ENCODE measurements at places on chromosomes 16 and 17. TPM values are rescaled to one million over a fixed set of nuclear protein-coding genes. Genes with fewer than 3 reads are reported as not detected.
A peak's percentile ranks its signal among the peaks of the same experiment; 100 is the strongest.

The CACNG5 gene
- total RNA-seq = not detected

The BAIAP2 gene
- total RNA-seq = 81.2 TPM

The MVP gene
- 158 TPM for total RNA-seq

The SPNS2 gene
- total RNA-seq = 24.6 TPM

The KCNJ18 gene
- total RNA-seq = not detected

The KRTAP2-1 gene
- total RNA-seq = not detected

The IRX6 gene
- total RNA-seq = 2.1 TPM

The CHST6 gene
- 0.59 TPM for total RNA-seq

The SPATA33 gene
- total RNA-seq = 4.8 TPM

The GUCY2D gene
- total RNA-seq = not detected

The PER1 gene
- 157 TPM for total RNA-seq

GRCh38 chr16:83994087-83994486, 26.0 kb downstream of the NECAB2 start:
- H3K27me3 ChIP-seq = peaks cover 37% of the 10 kb centered on the region
- no peaks in the 10 kb centered on the region for H3K36me3 ChIP-seq
- no peak for DNase-seq
- no peaks in the 10 kb centered on the region for H3K4me1 ChIP-seq
- no peak overlapping the region for H3K4me3 ChIP-seq

DNA sequence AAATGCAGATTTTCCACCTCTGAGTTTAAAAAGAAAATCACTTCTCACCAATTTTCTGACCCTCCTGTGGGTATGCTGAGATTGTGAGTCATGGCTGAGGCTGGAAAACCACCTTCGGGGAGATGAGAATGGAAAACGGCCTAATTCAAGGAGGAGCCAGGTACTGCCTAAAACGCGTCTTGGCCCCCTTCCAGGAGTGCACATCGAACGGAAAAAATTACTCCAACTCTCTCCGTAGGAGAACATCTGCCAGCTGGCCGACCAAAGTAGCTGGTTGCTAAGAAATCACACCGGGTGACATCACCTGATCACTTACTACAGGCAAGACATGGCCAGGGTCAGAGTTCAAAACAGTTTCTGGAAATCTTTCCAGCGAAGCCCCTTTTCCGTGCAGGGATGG, 107.6 kb downstream of the ZNF423 start:
- DNase-seq = peak; percentile 45
- no peaks in the 10 kb centered on the region for H3K27me3 ChIP-seq
- H3K27ac ChIP-seq = no peak overlapping the region
- no peak overlapping the region for H3K4me3 ChIP-seq
- peaks cover 8% of the 10 kb centered on the region for H3K4me1 ChIP-seq

DNA sequence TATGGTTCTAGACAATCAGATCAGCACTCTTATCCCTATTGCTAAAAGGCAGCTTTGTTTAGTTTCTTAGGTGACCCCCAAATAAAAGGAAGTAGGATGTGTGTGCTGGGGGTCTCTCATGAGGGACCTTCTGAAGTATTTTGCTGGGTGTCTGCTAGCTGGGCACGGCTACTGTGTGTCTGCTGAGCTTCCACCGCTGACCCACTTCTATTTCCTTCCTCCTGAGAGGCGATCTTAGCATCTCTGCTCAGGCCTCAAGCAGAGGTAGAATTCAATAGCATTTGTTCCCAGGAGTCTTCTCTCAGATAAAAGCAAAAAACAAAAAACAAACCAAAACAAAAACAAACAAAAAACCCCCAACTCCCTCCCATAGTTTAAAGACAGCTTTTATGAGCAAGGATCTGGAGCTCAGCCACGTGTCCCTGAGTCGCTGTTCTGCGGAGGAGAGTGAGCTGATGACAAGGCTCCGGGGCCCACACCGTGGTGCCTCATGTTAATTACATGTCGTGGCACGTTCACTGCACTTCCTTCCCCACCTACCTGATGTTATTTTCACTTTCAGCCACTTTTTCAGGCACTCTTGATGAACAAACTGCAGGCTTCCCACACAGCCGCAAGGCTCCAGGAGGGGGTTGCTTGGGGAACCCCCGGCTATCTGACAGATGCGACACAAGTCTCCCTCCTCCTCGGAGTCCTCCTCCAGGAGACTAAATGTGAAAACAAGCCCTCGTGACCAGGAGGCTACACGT, 83.5 kb downstream of the MARCHF10 start:
- no peaks in the 10 kb centered on the region for H3K4me1 ChIP-seq
- no peaks in the 10 kb centered on the region for H3K27me3 ChIP-seq
- no peak overlapping the region for H3K27ac ChIP-seq
- H3K36me3 ChIP-seq = no peaks in the 10 kb centered on the region

GRCh38 chr16:26394409-26394808, 672.3 kb upstream of the C16orf82 start:
- no peaks in the 10 kb centered on the region for H3K4me1 ChIP-seq
- no peak for DNase-seq
- H3K27me3 ChIP-seq = no peaks in the 10 kb centered on the region
- no peak overlapping the region for H3K4me3 ChIP-seq
- no peaks in the 10 kb centered on the region for H3K36me3 ChIP-seq

DNA sequence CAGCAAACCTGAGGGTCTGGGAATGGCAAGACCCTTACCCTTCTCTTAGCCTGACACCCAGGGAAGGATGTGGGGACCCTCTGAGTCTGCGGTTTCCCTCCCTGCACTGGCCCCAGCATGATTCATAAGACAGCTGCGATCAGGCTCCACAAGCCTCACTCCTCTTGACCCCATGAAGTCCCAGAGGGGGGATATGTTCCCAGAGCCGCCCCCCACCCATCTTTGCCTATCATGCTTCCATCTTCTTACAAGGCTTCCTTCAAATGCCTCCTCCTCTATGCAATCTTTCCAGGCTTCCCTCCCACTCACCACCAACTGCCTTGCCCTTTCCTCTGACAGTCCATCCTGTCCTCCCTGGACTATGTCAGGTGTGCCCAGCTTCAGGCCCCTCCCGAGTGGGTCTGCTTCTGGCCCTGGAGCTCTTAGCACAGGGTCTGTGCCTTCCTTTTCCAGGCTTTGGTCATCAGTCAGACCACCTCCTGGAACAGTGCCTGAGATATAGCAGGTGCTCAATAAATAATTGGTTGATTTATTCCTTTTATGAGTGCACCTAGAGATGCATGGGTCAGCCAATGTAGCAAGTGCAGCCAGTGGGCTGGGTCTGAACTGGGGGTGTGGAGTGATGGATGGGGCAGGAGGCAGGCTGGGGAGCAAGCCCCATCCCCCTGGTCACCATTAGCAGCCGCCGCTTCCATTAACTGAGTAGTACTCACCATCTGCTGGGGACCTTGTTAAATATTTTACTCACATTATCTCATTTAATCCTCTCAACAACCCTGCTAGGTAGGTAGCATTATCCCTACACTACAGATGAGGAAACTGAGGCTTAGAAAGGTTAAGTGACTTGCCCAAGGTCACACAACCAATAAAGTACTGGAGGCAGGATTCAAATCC, 8.4 kb downstream of the DLX3 start:
- H3K4me3 ChIP-seq = no peak overlapping the region
- no peaks in the 10 kb centered on the region for H3K4me1 ChIP-seq
- DNase-seq = no peak
- no peak overlapping the region for H3K27ac ChIP-seq
- no peaks in the 10 kb centered on the region for H3K36me3 ChIP-seq
- H3K27me3 ChIP-seq = peaks cover 81% of the 10 kb centered on the region

DNA sequence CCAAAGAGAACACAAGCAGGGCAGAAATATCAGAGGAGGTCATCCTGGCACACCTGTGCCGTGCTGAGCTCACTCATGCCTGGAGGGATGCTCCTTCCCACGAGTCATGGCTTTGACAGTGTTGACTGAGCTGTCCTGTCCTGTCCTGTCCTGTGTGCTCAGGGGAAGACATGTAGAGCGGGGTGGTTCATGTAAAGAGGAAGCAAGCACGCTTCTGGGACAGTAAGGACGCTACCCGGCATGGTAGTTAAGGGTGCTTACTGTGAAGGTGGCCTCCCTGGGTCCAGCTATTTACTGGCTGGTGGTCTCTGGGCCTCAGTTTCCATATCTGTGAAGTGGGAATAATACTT, 398 bp downstream of the LGALS9 start:
- no peaks in the 10 kb centered on the region for H3K27me3 ChIP-seq
- H3K4me3 ChIP-seq = no peak overlapping the region
- no peaks in the 10 kb centered on the region for H3K36me3 ChIP-seq

- no peaks in the 10 kb centered on the region for H3K27me3 ChIP-seq
- peaks cover 28% of the 10 kb centered on the region for H3K36me3 ChIP-seq
- no peak overlapping the region for H3K27ac ChIP-seq
- DNase-seq = no peak
- H3K4me1 ChIP-seq = no peaks in the 10 kb centered on the region
Measured at GRCh38 chr17:7677388-7678067, 9.8 kb downstream of the TP53 start.

- no peak for DNase-seq
- peaks cover 64% of the 10 kb centered on the region for H3K4me1 ChIP-seq
- H3K27me3 ChIP-seq = no peaks in the 10 kb centered on the region
- peak overlapping the region; percentile 23 for H3K27ac ChIP-seq
- no peak overlapping the region for H3K4me3 ChIP-seq
Measured at GRCh38 chr17:17951524-17951923, 20.7 kb downstream of the TOM1L2 start.

DNA sequence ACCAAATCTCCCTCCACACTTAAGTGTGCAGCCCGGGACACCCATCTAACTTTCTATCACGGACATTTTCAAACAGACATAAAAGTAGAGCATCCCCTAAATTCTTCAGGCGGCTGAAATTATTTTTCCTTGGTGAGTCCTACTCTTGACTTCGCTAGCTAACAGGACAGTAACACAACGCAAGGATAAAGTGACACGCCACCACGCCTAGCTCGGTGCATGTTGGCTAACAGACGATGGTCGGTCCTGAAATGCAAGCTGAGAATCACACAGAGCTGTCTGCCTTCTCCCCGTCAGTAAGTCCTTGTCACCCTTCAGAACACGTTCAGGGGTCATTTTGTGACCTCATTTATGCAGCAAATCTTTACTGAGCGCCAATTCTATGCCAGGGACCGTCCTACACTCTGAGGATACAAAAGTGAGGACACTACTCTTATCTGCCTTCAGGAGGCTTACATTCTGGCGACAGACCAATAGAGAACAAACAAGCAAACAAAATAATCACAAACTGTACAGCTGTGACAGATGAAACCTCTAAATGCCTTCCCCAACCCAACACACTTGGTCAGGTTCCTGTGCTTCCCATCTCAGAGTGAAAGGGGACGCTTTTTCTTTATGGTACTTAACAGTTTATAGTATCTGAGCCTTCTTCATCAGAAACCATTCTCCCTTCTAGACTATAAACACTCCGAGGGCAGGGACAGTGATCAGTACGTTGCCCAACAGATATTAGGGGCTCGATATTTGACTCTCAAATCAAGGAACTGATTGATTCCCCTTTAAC, 1.3 kb downstream of the NTAN1 start:
- peaks cover 26% of the 10 kb centered on the region for H3K4me1 ChIP-seq
- H3K27me3 ChIP-seq = no peaks in the 10 kb centered on the region
- peaks cover 14% of the 10 kb centered on the region for H3K36me3 ChIP-seq
- H3K27ac ChIP-seq = peak overlapping the region; percentile 94
- no peak for DNase-seq
- H3K4me3 ChIP-seq = peak overlapping the region; percentile 91

GRCh38 chr16:27779641-27780164, 229.8 kb downstream of the KATNIP start:
- no peak overlapping the region for H3K27ac ChIP-seq
- DNase-seq = peak; percentile 49
- H3K4me1 ChIP-seq = no peaks in the 10 kb centered on the region
- H3K27me3 ChIP-seq = no peaks in the 10 kb centered on the region
- H3K36me3 ChIP-seq = peaks cover 47% of the 10 kb centered on the region

Data from tibial nerve (tissue), 4 donors.